ENCODE measurements at places on chromosomes 12 and 14.
A peak's percentile ranks its signal among the peaks of the same experiment; 100 is the strongest.

- no peak for DNase-seq
These were observed 36.2 kb downstream of the SYNE3 start for GRCh38 chr14:95480109-95480886.

- DNase-seq = no peak
These were observed 58.3 kb downstream of the CALM1 start for GRCh38 chr14:90455100-90455571.

GRCh38 chr12:88559772-88560171 is 20.5 kb downstream of the KITLG start:
- DNase-seq = no peak

DNA sequence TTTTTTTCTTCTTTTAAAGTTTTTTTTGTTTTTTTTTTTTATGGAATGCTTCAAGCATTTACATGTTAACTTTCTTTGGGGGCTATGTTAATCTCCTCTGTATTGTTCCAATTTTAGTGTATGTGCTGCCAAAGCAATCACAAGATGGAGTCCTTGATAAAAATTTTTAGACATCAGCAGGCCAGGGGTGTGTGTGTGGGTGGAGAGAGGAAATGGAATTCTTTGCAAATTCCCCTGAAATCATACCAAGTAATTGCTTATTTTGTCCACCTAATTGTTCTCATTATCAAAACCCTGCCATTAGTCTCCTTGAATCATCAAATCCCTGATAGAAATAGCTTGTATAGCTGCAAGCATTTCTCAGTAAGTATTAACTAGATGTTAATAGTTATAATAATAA is 21.7 kb downstream of the RNF212B start:
- DNase-seq = no peak

DNA sequence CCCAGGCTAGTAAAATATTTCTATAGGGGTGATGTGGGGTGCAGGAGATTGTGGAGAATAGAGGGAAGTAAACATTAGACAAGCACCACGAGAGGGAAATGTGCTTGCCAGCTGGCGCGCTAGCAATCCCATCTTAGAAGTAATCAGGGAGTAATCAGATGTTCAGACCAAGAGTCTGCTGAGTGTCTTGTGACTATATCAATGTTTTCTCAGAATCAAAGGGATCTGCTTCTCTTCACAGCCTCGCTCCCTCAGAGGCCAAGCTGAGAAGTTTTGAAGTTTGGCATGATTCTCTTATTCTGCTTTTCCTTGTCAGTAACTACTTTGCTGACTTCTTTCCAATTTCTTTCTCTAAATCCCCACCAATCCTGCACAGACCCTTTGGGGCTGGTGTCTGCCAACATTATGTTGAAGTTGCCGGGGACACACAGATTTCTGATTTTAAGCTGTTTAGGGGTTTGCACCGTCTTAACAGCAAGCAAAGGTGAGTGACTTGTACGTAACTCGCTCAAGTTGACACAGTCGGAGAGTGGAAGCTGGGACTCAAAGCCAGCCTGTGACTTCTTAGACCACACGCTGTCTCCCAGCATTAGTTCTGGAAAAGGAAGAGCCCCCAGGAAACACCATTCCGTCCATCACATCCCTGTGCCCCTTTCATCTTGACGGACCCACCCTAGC is 22.0 kb upstream of the TSPAN9 start:
- DNase-seq = peak; percentile 49

GRCh38 chr12:14601692-14602478 is 34.2 kb upstream of the PLBD1 start:
- DNase-seq = no peak

DNA sequence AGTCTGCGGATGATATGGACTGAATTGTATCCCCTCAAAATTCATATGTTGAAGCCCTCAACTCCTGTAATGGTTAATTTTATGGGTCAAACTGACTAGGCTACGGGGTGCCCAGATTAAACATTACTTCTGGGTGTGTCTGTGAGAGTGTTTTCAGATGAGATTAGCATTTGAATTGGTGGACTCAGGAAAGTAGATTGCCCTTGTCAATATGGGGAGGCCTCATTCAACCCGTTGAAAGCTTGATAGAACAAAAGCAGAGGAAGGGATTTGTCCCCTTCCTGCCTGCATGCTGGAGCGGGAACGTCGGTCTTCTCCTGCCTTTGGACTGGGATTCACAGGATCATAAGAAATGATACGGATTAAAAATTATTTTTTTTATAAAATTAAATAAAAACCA is 84.5 kb downstream of the BBS10 start:
- no peak for DNase-seq

- no peak for DNase-seq
These were observed 37.3 kb downstream of the KIF21A start for GRCh38 chr12:39405580-39405979.

DNA sequence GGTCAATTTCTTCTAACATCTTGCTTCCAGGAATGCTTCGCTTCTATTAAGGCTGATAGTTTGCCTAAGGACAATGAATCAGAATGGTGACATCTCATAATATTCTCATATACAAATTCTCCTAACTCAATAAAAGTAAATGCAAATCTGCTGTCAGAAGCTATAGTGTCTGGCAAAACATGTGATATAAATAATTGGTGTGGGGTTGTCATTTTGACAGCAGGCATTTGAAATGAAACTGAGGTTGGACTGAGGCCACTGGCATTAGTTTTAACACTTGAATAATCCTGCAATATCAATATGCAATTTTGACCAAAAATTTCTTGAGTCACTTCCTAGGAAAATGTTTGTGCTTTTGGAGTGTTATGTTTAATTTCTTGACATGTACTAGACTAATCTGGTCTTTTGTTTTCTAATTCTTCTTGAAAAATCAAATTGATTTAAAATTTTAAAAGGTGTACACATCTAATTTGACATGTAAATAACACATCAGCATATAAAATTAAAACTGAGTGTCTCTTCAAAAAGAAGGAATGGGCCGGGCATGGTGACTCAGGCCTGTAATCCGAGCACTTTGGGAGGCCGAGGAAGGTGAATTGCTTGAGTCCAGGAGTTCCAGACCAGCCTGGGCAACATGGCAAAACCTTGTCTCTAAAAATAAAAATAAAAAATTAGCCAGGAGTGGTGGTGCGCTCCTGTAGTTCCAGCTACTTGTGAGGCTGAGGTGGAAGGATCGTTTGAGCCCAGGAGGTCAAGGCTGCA is 92.3 kb upstream of the BTG1 start:
- no peak for DNase-seq

- DNase-seq = peak; percentile 89
These were observed 68.6 kb upstream of the MAX start for GRCh38 chr14:65170768-65171507.

- DNase-seq = peak; percentile 79
These were observed 40.9 kb downstream of the CCDC85C start for GRCh38 chr14:99562856-99563748.

DNA sequence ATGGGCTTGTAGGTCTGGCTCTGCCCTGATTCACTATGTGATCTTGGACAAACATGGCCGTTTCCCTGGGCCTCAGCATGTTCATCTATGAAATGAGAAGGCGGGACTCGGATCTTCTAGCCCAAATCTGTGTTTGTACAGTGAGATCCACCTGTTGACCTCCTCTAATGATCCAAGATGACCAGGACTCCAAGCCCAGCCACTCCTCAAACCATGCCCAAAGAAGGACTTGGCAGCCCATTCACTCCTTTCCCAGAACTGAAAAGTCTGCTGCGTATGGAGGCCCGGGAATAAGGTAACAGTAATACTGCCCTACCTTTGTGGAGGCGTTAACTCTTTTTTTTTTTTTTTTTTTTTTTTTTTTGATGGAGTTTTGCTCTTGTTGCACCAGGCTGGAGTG is 39.9 kb downstream of the APPL2 start:
- no peak for DNase-seq

- no peak for DNase-seq
These were observed 784 bp downstream of the RPL6 start for GRCh38 chr12:112408621-112409020.

GRCh38 chr14:58638231-58639197 is 752 bp downstream of the DACT1 start:
- no peak for DNase-seq

- DNase-seq = peak; percentile 16
These were observed 359.9 kb downstream of the RGS6 start for GRCh38 chr14:72291908-72292688.

- peak; percentile 100 for DNase-seq
These were observed 3.0 kb downstream of the MIS18BP1 start for GRCh38 chr14:45249856-45250575.

DNA sequence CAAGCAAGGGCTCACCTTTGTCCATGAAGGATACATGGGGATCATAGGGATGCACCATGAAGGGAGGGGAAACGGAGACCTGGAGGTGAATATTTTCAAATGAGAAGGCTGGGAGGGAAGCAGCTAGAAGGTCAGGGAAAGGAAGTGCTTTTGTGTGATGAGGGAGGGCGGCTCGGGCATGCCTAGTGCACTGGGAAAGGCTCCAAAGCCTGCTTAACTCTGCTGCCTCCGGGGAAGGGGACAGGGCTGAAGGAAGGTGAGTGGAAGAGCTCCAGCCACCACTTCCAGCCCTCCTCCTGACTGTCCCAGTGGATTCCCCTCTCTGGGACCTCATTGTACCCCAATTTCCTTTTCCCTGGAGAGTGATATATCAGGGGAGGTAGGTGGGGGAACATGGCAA is 149.4 kb upstream of the PRMT8 start:
- no peak for DNase-seq

DNA sequence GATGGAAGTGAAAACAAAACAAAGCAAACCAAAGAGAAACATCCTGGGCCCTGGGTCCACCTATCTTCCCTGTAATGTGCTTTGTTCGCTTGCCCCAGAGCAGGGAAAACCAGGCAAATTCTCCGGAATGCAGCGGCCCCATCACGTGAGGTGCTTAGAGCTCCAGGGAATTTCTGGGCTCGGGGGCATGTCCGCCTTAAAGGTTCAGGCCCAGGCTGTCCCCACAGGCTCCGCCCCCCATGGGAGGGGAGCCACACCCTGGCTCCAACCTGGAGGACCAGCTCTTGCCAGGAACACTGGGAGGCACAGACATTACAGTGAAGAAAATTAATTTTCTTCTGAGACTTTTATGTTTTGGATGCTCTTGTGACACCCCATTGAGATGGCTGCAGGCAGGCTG is 69.9 kb downstream of the RBM19 start:
- no peak for DNase-seq

GRCh38 chr12:17949558-17950141 is 140.3 kb downstream of the RERGL start:
- DNase-seq = no peak

DNA sequence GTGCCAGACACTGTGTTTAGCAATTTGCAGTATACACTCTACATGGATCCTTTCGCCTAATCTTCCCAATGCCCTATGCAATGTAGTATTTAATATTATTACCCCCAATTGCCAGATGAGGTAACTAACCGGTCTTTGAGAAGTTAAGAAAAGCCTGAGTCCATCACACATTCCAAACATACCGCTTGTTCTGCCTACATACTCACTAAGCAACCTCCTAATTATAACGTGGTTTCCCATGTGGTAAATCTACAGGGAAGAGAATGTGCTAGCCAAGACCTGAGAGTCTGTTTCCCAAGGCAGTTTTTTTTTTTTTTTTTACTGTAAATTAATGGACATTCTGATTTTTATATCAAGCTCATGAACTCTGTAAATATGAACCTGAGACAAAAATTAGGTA is 37.2 kb downstream of the ATP2B1 start:
- DNase-seq = peak; percentile 89

DNA sequence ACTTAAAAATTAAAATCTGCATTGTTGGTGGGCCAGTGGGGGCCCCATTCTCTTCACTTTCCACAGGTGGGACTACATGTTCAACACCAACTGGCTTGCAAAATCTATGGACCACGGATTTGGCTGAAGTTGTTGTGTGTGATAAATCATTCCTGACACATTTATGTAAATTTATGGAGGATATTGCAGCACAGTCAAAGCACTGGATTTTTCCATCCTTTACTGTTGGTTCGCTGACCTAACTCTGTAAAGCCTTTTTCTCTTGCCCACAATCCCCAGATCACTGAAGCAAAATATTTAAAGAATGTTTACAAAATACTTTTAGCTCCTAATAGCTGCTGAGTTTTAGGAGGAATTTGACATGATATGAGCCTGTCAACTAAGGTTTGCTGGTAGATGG is 219.7 kb upstream of the PRICKLE1 start:
- peak; percentile 77 for DNase-seq

DNA sequence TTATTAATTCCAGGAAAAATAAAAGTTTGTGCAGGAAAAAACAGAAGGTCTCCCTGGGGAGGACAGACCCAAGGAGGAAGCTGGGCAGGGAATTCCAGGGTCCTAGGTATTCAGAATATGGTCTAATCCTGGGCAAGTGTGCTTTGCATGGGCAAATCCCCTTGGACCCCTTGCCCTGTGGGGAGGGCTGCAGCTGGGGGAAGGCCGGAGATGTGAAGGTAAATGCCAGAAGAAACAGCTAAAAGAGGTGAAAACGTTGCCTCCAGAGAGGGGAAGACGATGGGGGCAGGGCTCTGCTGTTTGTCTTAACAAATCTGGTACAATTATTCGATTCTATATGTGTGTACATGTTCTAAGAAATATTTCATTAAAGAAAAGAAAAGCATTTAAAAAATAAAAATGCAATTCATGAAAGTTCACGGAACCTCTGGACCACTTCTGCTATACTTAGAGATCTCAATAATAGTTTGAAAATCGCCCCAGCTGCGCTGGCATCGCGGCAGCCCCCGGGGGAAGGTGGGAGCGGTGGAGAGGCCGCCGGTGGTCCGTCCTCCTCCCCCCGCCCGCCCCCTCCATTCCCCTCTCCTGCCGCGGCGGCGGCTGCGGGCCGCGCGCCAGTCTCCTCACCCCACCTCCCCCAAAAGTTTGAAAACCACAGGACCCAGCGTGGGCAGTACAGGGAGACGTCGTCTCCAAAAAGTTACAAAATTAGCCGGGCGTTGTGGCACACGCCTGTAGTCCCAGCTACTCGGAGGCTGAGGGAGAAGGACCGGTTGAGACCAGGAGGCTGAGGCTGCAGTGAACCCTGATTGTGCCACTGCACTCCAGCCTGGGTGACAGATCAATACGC is 1.5 kb upstream of the PRPF40B start:
- DNase-seq = no peak

- no peak for DNase-seq
These were observed 217.3 kb downstream of the C12orf75 start for GRCh38 chr12:105547786-105548185.

DNA sequence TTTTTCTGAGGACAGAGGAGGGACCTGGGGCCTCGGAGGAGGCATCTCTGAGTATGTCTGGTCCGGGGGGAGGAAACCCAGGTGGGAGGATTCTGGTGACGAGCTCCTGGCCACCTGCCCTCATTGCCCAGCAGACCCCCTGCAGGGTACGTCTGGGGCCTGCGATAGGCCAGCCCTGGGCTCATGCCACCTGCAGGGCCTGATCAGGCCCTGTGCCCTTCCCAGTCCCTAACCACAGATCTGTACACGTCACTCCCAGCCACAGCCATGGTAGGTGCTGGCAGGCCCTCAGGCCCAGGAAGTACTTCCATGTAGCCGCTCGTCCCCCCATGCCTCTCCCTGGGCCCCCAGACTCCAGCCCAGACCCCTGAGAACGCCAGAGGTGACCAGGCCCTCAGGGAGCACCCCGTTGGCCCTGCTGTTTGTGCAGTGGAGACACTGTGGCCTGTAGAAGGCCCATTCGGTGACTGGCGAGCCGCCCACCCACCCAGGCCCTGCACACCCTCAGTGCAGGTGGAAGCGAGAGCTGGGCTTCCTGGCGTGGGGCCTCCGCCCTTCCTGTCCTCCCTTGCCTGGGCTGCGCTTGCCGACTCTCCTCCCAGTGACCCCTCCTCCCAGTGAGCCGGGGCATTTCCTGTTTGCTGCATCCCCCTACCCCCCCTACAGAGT is 5.7 kb downstream of the INF2 start:
- no peak for DNase-seq

Data from amniotic epithelial cell (primary cell).